ENCODE measurements at places on chromosomes 7 and 10. TPM values are rescaled to one million over a fixed set of nuclear protein-coding genes. Genes with fewer than 3 reads are reported as not detected.

DNA sequence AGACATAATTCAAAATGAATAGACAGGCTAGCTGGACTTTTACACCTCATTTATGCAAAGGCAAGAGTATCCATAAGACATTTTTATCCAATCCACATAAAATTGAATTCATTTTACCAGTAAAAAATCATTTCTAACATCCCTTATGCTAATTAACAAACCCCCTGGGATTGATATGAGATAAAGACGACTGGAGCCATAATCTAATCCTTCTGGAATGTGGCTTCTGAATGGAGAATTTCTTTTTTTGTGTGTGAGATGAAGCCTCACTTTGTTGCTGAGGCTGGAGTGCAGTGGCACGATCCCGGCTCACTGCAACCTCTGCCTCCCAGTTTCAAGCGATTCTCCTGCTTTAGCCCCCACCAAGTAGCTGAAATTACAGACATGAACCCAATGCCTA is 90.4 kb downstream of the AKR1D1 start:
- no peak for DNase-seq

POU6F2 gene
- total RNA-seq: 2.9 TPM

- DNase-seq: no peak
These were observed 381.9 kb upstream of the SEMA3C start for GRCh38 chr7:81300753-81301152.

- no peak for DNase-seq
These were observed 38.6 kb downstream of the ITGA8 start for GRCh38 chr10:15681076-15681475.

DNA sequence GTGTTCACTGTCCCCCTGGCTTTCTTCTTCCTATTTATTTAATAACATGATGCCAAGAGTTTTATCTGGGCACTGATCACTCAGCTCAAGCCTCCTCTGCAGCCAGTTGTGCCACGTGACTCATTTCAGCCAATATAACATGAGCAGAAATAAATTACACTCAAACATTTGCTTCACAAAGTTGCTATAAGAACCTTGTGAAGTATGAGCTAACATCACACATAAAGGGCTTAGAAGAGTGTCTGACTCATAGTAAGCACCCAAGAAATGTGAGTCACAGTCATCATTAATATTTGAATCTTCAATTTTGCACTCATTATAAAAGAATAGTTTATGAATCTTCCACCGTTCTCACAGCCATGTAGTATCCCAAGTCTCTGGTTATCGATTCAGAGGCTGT is 414.6 kb upstream of the NPVF start:
- DNase-seq: no peak

DNA sequence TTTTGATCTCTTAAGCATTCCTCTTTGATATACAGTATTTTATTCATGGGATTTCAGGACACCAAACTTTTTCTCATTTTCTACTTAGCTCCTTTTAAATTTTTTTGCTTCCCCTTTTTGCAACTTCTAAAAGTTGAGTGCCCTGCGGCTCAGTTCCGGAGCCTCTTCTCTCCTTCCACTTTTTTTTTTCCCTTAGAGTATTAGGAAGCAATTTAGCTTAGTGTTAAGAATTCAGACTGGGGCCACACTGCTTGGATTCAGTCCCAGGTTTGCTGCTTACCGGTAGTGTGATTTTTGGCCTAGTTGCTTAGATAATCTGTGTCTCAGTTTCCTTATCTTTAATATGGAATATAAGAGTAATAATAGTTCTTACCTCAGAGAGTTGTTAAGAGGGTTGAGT is 3.4 kb downstream of the STAM start:
- DNase-seq: no peak

CRHR2 gene
- 0.09 TPM for total RNA-seq

- no peak for DNase-seq
These were observed 28.9 kb downstream of the FZD1 start for GRCh38 chr7:91293136-91293535.

GRCh38 chr10:71325267-71325666 is 6.2 kb downstream of the SLC29A3 start:
- no peak for DNase-seq

DNA sequence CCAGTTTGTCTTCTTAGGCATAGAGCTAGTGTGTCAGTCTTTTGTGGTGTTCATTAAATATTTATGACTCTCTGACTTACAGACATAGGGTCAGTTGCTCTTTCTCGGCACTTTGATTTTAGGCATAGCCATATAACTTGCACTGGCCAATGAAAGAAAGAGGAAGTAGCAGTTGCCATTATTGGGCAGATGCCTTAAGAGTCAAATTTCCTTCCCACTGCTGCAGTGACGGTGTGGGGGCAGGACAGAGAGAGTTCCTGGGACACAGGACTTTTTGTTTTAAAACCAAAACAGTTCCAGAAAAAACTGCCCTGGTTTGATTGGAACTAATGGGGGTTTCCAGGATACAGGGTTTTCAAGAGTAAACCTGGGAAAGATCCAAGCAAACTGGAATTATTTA is 60.2 kb upstream of the PHF14 start:
- DNase-seq: no peak

GRCh38 chr10:17061418-17061817 is 68.2 kb downstream of the CUBN start:
- DNase-seq: no peak

DNA sequence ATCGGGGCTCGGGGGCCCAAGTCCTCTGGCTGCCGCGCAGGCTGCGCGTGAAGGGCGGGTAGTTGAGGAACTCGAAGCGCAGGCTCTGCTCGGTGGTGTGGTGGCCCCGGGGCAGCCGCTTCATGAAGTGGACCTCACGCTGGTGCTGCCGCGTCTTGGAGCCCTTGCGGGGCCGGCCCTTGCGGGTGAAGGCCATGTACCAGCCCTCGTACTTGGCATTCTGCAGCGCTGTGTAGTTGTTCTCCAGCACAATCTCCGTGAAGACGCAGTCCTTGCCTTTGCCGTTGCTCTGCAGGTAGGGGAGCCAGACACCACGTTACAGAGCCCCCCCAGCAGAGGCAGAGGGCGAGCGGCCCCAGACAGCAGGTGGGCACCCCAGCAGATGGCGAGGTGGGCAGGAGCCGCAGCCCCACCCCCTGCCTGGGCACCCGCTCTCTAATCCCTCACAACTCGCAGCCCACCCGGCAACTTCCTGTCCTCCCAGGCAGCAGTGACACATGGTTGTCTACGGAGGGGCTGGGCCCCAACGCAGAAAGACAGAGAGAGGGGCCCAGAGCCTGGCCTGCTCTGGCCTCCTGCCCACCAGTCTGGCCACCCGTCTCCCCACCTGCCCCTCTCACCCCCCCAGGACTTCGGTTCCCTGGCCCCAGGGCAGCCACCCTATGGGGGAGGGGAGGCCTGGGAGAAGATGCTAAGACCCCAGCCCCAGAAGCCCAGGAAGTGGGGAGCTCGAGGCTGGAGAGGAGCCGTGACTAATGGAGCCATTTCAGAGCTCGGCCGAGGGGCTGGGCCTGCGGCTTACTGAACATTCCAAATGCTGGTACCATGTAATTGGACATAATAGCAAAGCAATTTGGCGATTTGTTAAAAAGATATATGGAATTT is 5.3 kb downstream of the FGF8 start:
- DNase-seq: no peak
